CD4-positive, alpha-beta T cell treated with Interleukin-10 for 1 hour (primary cell): ENCODE measurements at places on chromosomes 7 and 10.
A peak's percentile ranks its signal among the peaks of the same experiment; 100 is the strongest.

GRCh38 chr10:6997509-6997908 is 413.3 kb downstream of the SFMBT2 start:
- DNase-seq = no peak

GRCh38 chr10:7634142-7634894 is 32.4 kb downstream of the ITIH5 start:
- DNase-seq = no peak

GRCh38 chr10:122132331-122132755 is 138.8 kb upstream of the BTBD16 start:
- DNase-seq = no peak

GRCh38 chr7:33876596-33877274 is 28.6 kb upstream of the BMPER start:
- no peak for DNase-seq

DNA sequence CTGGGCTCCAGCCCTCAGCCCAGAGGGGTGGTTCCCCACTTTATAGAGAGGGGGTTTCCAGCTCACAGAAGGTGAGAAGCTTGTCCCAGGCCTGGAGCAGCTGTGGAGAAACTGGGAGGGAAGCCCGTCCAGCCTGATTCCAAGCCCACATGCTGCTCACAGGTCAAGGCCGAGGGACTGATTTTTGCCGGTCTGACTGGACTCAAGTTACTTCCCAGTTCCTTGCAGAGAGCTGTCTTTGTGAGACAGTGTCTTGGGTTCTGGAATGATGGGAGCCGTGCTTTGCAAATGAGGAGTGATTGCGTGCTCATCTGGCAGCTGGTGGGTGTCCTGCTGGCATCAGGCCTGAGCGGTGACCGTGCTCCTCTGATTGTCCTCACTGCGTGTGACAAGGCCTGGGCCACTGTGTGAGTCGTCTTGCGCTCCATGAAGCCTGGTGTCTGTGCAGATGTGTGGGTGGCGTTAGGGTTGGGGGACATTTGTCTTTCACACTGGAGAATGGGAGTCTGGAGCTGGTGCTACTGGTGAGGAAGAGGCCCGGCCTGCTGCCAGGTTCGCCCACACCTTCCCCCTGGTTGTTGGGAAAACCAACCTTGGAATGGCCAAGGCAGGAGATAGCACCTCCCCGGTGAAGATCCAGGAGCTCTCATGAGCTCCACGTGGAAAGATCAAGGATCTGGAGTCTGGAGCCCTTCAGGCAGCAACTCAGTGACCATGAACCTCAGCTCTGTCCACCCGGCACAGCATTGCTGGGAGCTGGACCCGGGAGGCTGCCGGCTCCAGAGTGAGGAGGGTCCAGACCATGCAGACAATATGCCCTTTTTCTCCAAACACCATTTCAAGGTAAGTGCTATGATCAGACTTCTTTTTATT is 129.6 kb downstream of the SMURF1 start:
- no peak for DNase-seq

DNA sequence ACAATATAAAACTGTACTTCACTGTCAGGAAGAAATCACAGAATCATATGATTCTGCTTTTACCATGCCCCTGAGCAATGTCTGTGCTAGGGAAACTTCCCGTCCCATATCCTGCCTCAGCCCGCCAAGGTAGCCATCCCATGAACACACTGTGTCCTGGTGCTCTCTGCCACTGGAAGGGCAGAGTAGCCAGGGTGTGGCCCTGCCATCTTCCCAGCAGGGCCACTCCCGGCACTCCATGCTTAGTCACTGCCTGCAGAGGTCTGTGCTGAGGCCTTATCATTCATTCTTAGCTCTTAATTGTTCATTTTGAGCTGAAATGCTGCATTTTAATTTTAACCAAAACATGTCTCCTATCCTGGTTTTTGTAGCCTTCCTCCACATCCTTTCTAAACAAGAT is 31.8 kb downstream of the AP3M1 start:
- no peak for DNase-seq

DNA sequence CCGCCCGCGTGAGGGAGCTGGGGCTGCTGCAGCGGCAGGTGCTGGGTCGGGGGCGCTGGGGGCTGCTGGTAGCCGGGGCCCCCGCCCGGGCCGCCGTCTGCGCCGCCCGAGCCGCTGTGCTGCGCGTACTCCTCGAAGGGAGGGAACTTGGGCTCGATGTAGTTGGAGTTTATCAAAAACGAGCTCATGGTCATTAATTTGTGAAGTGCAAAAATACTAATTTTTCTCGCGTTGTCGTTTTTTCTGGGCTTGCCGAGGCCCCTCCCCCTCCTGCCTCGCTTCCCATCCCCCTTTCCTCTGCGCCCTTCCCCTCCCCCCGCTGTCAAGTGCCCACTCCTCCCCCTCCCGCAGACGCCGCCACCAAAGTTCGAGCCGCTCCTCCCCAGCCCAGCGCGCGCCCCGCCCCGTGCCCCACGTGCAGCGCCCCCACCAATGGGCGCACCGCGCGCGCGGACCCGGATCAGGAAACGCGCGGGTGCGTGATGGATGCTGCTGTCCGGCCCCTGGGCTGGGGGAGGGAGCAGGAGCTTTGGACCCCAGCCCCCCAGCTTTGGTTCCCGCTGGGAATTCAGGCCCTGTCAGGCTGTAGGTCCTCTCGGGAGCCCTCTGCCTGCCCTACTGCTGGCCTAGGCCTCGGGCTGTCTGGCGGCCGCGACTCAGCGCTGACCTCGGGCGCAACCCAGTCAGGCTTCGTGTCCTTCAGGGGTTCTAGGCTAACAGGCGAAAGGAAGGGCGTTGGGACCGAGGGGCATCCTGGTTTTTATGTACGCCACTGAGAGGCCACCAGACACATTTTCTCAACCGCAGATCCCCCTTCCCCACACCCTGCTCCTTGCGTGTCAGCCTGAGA is at the start of gene HOXA4:
HOXA4 (minus strand) TSS at position 218 of the 850 bp plus-strand sequence; CDS start at position 194, 24 bp downstream.
- DNase-seq = peak; percentile 77

GRCh38 chr7:22759721-22760120 is 32.7 kb downstream of the IL6 start:
- DNase-seq = no peak

- DNase-seq = no peak
Measured at GRCh38 chr7:126394406-126394805, 858.3 kb downstream of the GRM8 start.

GRCh38 chr10:101217044-101217425 is 12.2 kb downstream of the LBX1 start:
- DNase-seq = no peak

- peak; percentile 88 for DNase-seq
Measured at GRCh38 chr10:130190055-130190736, 54.0 kb downstream of the GLRX3 start.

GRCh38 chr7:17460001-17460400 is 161.5 kb downstream of the AHR start:
- no peak for DNase-seq

- DNase-seq = no peak
Measured at GRCh38 chr7:46775776-46776175, 806.1 kb downstream of the TNS3 start.
